ENCODE measurements at places on chromosomes 7 and 10. TPM values are rescaled to one million over a fixed set of nuclear protein-coding genes. Genes with fewer than 3 reads are reported as not detected.

VGF gene
- total RNA-seq = 0.24 TPM

CD36 gene
- total RNA-seq = 0.08 TPM

AKR1C4 gene
- total RNA-seq = not detected

KLF14 gene
- total RNA-seq = not detected

NEUROD6 gene
- not detected for total RNA-seq

CYP2E1 gene
- 3.1 TPM for total RNA-seq

EBLN1 gene
- total RNA-seq = not detected

CPVL gene
- 2.0 TPM for total RNA-seq

NOS3 gene
- not detected for total RNA-seq

ZC3HAV1L gene
- total RNA-seq = not detected

CASTOR2 gene
- total RNA-seq = 25.4 TPM

MGAM2 gene
- not detected for total RNA-seq

MAGI2 gene
- total RNA-seq = 10.7 TPM

GRM3 gene
- not detected for total RNA-seq

MINPP1 gene
- total RNA-seq = 24.9 TPM

MET gene
- 55.4 TPM for total RNA-seq

ZP3 gene
- not detected for total RNA-seq

AGR3 gene
- not detected for total RNA-seq

EN2 gene
- total RNA-seq = 3.4 TPM

IKZF5 gene
- total RNA-seq = 10.5 TPM

LIPK gene
- total RNA-seq = not detected

UNCX gene
- total RNA-seq = not detected

CYP26C1 gene
- total RNA-seq = not detected

HOXA1 gene
- total RNA-seq = not detected

ADO gene
- 17.6 TPM for total RNA-seq

ADCY1 gene
- 0.05 TPM for total RNA-seq

MNX1 gene
- total RNA-seq = not detected

ADAM22 gene
- total RNA-seq = 3.0 TPM

OR6B1 gene
- not detected for total RNA-seq

FGFR2 gene
- 8.0 TPM for total RNA-seq

ATP6V0A4 gene
- total RNA-seq = 0.64 TPM

RARRES2 gene
- not detected for total RNA-seq

PDK4 gene
- 0.56 TPM for total RNA-seq

H2BK1 gene
- 1.1 TPM for total RNA-seq

PTTG1IP2 gene
- not detected for total RNA-seq

LLCFC1 gene
- total RNA-seq = not detected

PITX3 gene
- total RNA-seq = not detected

STEAP1 gene
- not detected for total RNA-seq

RPEL1 gene
- total RNA-seq = not detected

SPDYE2B gene
- not detected for total RNA-seq
